ENCODE measurements at places on chromosomes 12 and 14.

DNA sequence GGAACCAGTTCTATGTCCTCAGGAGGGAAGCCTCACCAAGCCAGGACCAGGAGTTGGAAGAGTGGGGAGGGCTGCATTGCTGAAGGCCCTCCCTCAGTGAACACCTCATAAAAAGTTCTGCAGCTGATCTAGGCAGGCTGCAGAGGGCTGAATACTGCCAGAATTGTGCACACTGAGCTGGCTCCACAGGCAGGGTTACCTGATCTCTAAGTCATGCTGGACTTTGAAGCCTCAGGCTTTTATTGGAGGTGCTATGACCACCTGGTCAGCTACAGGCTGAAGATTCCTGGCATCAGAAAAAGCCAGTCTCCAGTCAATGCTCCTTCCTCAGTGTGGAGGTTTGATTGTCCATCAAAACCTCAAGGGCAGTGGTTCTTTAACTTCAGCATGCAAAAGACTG, 39.7 kb downstream of the FOS start:
- no peak for DNase-seq

- DNase-seq: no peak
Observed at GRCh38 chr12:3263282-3263681, 186.1 kb downstream of the TSPAN9 start.

GRCh38 chr14:91607322-91608047, 97.4 kb upstream of the PPP4R3A start:
- DNase-seq: no peak

- no peak for DNase-seq
Observed at GRCh38 chr12:107917912-107918800, 143.7 kb downstream of the ASCL4 start.

- peak; percentile 66 for DNase-seq
Observed at GRCh38 chr14:24430143-24430681, 458 bp downstream of the KHNYN start.

DNA sequence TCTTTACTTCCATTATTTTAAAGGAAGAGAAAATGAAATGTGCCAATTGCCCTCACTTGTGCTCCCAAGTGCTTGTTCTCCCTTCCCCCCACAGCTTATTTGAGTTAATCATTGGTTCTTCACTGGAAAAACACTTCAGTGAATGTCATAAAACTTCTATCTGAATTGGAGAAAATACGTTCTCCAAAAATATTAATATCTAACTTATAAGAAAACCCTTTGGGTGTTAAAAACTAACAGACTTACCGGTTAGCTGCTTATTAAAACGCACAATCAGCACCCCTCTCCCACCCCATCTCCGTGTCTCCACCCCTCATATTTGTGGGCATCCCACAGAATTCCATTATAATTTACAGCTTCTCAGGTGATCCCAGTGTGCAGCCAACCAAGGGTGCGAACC, 31.7 kb downstream of the PLEKHA5 start:
- DNase-seq: no peak

DNA sequence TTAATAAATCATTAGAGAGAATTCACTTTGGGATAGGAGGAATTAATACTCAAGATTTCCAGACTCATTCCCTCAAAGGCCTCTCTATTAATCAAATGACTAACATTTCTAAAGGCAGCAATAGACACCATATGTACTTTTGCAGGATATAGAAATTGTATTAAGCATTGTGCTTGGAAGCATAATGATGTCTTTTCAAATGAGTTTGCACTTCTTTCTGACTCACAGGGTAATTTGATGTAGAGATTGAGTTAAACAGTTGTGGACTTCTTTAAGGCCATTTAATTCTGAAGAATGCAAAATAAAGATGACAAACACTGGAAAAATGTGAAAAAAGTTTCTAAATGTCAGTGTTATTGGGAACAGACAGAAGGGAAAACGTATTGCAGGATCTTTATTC, 63.4 kb upstream of the CSRP2 start:
- no peak for DNase-seq

Data from activated CD4-positive, alpha-beta T cell treated with anti-CD3 and anti-CD28 coated beads for 48 hours (primary cell).